ENCODE measurements at places on chromosomes 5 and 9.
A peak's percentile ranks its signal among the peaks of the same experiment; 100 is the strongest.

DNA sequence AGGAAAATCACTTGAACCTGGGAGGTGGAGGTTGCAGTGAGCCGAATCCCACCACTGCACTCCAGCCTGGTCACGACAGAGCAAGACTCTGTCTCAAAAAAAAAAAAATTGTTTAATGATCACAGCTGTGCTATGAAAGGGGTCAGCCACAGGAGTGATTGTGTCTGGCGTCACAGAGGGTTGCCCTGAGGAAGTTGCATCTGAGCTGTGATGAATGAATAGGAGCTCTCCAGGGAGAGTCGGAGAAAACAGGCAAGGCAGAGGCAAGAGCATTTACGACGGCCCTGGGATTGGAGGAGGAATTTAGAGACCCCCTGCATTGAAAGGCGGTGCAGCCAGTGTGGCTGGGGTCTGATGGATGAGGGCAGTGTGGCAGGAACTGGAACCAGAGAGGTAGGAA is 25.1 kb downstream of the NAIF1 start:
- DNase-seq = no peak

DNA sequence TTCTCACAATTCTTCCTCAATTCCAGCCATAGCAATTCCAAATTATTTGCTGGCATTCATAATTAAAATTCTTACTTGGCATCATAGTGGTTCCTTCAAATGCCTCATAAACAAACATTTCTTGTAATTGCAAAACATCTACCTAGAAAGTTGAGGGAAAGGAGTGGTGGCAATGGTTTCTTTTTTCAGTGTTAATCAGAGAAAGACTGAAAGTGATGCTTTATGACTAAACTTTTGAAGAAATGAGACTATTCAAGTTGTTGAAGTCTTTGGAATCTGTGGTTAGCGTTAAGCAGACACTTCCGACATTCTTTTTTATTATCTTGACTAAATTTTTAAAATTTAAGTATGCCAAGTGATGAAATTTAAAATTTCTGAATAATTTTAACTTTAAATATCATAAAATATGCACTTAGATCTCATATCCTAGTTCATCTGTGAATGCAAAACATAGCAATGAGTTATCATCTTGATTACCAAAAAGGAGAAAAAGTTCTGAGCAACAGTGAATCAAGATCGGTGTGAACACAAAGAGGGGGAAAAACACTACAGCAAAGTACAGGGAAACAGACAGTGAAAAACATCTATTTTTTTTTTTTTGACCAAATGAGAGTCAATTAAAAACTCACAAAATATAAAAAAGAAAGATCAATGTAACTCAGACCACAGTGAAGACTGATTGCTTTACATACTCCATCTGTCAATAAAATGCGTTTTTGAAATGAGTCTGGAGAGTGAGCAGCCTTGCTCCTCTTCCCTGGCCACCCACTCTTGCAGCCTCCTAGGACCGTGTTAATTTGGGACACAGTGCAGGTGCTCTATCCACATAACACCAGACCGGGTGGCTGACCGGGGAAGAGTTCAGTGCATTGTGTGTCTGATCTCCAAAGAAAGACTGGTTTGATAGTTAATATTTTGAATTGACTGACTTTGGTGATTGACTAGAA is 20.6 kb upstream of the IL7R start:
- DNase-seq = no peak

DNA sequence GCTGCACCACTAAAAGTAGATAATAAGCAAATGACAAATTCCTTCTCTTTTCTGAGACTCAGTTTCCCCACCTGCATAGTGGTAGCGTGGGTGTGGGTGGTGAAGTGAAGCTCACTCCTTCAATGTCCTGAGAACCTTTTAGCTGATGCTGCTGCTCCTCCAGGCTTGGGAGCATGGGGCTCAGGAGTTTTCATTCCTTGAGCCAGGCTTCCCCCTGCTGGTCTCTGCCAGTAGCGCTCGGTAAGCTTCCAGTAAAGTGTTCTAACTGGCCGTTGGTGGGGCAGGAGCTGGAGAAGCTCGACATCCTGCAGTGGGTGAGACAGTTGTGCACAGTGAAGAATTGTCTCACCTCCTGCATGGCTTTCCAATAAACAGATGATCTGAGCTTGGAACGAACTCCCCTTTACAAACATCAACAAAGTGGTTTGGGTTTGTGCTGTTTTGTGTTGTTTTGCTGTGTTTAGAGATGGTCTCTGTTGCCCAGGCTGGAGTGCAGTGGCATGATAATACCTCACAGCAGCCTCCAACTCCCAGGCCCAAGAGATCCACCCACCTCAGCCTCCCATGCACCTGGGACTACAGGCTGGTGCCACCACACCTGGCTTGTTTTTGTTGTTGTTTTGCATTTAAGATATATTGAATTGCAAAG is 34.6 kb downstream of the SPARC start:
- DNase-seq = peak; percentile 58

- no peak for DNase-seq
Measured at GRCh38 chr5:152622628-152623027, 217.5 kb upstream of the NMUR2 start.

DNA sequence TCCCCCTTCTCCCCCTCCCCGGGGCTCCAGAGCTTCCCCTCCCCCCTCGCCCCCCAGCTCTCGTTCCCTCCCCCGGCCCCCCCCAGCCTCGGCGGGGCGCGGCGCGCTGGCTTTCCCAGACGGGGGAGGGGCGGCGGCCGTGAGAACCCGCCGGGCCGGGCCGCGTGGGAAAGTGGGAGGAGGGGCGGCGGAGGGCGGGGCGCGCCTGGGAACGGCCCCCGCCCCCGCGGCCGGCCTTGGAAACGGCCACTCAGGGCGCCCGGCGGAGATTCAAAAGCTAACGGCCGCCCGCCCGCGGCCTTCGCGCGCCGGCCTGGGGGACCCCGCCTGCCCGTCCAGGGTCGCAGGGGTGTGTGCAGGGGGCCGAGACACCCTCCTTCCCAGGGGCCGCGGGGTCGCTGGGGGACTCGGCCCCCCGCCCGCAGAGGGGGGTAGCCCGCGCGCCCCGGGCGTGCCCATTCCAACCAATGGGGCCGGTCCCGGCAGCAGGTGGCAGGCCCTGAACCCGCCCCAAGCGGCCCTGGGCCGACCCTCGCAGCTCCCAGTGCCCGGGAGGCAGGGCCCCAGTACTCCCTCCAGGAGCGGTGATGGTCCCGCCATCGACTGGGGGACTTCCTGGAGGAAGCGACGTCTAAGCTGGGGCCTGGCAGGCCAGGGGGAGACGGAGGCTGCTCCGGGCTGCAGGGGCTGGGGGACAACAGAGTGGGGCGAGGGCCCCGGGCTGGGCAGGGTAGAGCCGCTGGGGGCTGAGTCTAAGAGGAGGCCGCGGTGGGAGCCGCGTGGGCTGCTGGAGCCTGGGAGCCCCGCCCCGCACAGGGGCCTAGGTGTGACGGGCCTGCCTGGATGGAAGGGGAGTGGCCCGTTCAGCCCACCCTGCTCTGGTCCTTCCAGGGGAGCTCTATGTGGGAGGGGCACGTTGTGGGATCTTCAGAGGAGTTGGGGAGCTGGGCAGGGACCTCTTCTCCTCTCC is 14.2 kb upstream of the NRARP start:
- no peak for DNase-seq

GRCh38 chr9:10204276-10204675 is 408.5 kb downstream of the PTPRD start:
- no peak for DNase-seq

- no peak for DNase-seq
Measured at GRCh38 chr9:119370816-119371215, 1.6 kb upstream of the BRINP1 start.

DNA sequence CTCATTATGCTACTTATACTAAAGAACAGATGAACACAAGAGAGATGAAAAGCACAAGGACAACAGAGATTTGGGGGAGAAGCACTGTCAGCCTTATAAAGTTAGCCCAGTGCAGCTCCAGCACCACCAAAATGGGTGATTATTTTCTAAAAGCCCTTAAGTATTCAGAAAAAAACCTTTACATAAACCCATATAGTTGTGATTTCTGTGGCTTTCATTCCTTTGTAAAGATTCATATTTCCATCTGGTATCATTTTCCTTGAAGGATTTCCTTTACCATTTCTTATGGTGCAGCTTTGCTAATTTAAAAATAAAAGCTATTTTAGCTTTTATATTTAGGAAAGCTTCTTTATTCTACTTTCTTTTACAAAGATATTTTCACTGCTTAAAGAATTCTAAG is 311.0 kb downstream of the TMEM167A start:
- DNase-seq = no peak

- no peak for DNase-seq
Measured at GRCh38 chr5:52822437-52822836, 34.7 kb downstream of the ITGA1 start.

DNA sequence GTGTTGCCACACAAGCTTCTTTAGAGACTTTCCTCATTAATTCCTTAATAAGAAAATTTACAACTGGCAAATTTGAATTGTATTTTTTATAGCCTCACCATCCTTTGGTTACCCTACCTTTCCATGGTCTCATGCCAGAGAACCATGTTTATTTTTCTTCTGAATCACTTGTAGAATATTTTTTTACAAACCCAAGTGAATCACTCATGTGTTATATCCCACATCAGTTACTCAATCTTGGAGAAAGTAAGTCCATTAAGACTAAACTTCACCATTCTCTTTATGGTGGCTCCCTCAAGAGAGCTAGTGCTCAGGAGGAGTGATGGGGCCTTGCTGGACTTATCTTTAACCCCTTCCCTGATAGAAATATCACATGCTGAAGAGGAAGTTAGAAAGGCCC is 128.9 kb downstream of the SUSD1 start:
- no peak for DNase-seq
